Psoas muscle (tissue), 8 donors: ENCODE measurements at places on chromosomes 1 and 21. TPM values are rescaled to one million over a fixed set of nuclear protein-coding genes. Genes with fewer than 3 reads are reported as not detected.

- no peak for DNase-seq
- H3K27me3 ChIP-seq: peaks cover 15% of the 10 kb centered on the region
- H3K36me3 ChIP-seq: peaks cover 8% of the 10 kb centered on the region
- H3K4me1 ChIP-seq: no peaks in the 10 kb centered on the region
These were observed 132.2 kb downstream of the TLR5 start for GRCh38 chr1:223010582-223011504.

DNA sequence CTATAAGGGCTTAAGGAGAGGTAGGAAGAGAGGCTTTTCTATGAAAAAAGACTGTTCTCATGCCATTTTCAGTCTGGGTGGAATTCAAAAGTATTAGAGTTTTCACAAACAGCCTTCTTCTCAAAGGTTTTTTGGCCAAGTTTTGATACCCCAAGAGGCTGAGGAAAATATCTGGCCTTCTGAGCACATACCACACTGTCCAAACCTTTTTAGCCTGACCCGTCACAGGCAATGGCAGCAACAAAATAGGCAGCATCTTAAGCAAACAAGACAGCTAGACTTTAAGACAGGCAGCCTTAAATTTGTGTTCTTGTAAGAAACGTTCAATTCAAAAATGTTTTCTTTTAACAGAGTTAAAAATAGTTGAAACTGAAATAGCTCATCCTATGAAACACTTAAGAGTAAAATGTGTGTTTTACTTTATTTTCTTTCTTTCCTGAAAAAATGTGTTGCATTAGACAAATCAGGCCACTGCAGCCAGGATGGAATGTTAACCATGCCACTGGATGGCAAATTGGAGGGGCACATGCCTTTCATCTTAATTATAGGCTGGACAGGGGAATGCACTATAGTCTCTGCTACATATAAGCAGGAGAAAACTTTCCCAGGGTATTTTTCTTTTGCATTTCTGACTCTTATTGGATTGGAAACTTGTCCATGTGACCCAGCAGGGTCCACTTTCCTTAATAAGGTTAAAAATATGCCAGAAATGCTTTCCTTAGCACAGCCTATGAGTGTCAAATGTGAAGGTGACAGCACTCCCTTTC is 315.0 kb downstream of the TGFB2 start:
- no peaks in the 10 kb centered on the region for H3K27me3 ChIP-seq
- H3K36me3 ChIP-seq: no peaks in the 10 kb centered on the region
- peaks cover 10% of the 10 kb centered on the region for H3K4me1 ChIP-seq
- H3K4me3 ChIP-seq: no peak overlapping the region
- DNase-seq: no peak

GRCh38 chr1:71015745-71016144 is 31.9 kb downstream of the PTGER3 start:
- H3K27me3 ChIP-seq: no peaks in the 10 kb centered on the region
- no peak overlapping the region for H3K27ac ChIP-seq
- no peaks in the 10 kb centered on the region for H3K4me1 ChIP-seq
- no peak overlapping the region for H3K4me3 ChIP-seq
- H3K36me3 ChIP-seq: no peaks in the 10 kb centered on the region

DNA sequence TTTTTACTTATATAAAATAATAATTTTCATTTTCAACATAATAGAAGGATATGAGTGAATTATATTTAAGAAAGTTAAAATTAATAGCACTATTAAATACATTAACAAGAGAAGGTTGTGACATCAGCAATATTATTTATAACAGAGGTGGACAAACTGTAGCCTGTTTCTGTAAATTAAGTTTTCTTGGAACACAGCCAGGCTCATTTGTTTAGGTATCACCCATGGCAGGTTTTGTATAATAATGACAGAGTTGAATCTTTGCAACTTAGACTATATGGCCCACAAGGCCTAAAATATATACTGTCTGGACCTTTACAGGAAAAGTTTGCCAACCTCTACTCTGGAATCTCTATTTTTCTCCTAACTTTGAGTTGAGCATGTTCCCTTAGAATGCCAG is 42.8 kb upstream of the CACYBP start:
- no peaks in the 10 kb centered on the region for H3K27me3 ChIP-seq
- H3K27ac ChIP-seq: no peak overlapping the region
- DNase-seq: no peak
- no peaks in the 10 kb centered on the region for H3K4me1 ChIP-seq
- no peaks in the 10 kb centered on the region for H3K36me3 ChIP-seq

GRCh38 chr1:6912518-6912917 is 127.3 kb downstream of the CAMTA1 start:
- no peak for DNase-seq
- no peaks in the 10 kb centered on the region for H3K36me3 ChIP-seq
- H3K4me3 ChIP-seq: no peak overlapping the region
- no peaks in the 10 kb centered on the region for H3K4me1 ChIP-seq
- no peak overlapping the region for H3K27ac ChIP-seq
- H3K27me3 ChIP-seq: no peaks in the 10 kb centered on the region

- no peaks in the 10 kb centered on the region for H3K36me3 ChIP-seq
- H3K4me3 ChIP-seq: no peak overlapping the region
These were observed 151.7 kb downstream of the ZC3H11B start for GRCh38 chr1:219460896-219461815.

- H3K4me1 ChIP-seq: no peaks in the 10 kb centered on the region
- DNase-seq: no peak
These were observed 38.6 kb downstream of the FMO4 start for GRCh38 chr1:171352554-171352953.

WNT4 gene
- total RNA-seq: 0.27 TPM

DNA sequence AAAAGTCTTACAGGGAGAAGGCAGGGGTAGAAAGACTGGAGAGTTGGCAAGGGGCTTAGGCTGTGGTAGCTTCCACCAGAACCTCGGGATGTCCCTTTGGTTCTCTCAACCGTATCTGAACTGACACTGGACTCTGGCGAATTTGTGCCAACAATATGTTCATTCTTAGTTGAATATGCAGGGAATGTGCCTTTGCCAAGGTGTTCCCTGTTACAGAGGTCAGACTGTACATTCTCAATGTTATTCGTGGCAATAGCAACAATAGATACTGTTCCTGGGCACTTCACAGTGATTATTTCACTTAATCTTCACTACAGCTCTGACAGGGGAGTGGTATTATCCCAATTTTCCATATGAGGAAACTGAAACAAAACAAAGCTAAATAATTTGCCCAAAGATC is 51.5 kb upstream of the RAB3GAP2 start:
- H3K36me3 ChIP-seq: no peaks in the 10 kb centered on the region
- DNase-seq: no peak
- H3K27ac ChIP-seq: no peak overlapping the region
- H3K4me1 ChIP-seq: no peaks in the 10 kb centered on the region
- H3K4me3 ChIP-seq: no peak overlapping the region

CHI3L1 gene
- 3.8 TPM for total RNA-seq

DNA sequence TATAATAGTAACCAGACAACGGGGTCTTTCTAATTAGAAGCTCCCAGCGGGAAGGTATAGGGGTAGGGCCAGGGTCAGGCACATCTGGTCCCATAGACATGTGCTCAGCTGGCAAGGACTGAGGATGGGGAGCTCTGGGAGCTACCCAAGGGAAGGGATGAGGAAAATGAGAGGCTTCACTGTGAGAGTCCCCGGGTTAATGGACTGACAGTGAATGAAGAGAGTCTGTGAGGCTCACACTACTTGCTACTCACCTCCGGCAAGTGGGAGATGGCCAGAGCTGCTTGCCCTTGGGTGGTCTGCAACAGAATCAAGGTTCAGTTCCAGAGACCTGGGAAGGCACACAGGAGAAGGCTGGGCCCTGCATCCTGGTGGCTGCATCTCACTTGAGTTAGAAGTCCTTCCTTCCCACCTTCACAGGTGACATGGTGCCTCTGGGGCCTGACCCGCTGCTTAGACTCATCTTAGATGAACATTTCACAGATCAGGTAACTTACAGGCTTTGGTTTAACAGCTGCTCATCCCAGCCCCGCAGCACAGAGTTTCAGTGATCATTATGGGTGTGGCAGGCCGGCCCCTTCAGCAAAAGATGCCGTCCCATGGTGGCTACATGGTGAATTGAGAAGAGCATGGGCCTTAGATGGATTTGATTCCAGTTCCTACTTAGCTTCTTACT is 31.7 kb downstream of the EIF2D start:
- no peak for DNase-seq
- no peaks in the 10 kb centered on the region for H3K36me3 ChIP-seq
- no peak overlapping the region for H3K4me3 ChIP-seq
- peaks cover 22% of the 10 kb centered on the region for H3K4me1 ChIP-seq

- H3K36me3 ChIP-seq: no peaks in the 10 kb centered on the region
- no peaks in the 10 kb centered on the region for H3K27me3 ChIP-seq
- peaks cover 9% of the 10 kb centered on the region for H3K4me1 ChIP-seq
- no peak overlapping the region for H3K4me3 ChIP-seq
- no peak for DNase-seq
These were observed 3.3 kb downstream of the CCSAP start for GRCh38 chr1:229339520-229339919.

- no peaks in the 10 kb centered on the region for H3K27me3 ChIP-seq
- H3K4me3 ChIP-seq: peak overlapping the region; percentile 42
- H3K36me3 ChIP-seq: no peaks in the 10 kb centered on the region
- no peak for DNase-seq
- peak overlapping the region; percentile 71 for H3K27ac ChIP-seq
These were observed 236.2 kb downstream of the NFIA start for GRCh38 chr1:61318319-61319125.

FAM177B gene
- not detected for total RNA-seq

DNA sequence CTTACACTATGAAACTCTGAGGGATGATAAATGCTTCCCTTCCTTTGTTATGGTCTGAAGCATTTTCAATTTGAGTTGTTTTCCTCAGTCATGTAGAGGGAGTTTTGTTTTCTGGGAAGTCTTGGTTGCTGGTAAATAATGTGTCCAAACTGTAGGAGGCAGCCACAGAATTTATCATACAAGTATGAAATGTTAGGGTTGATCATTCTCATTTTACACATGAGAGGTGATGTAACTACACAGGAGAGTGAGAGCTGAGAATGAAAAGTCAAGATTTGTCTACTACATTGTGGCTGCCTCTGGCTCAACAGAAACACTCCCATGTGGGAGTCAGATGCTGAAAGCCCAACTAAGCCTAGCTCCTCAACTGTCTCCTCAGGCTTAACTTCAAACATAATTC is 182.5 kb upstream of the SGIP1 start:
- peaks cover 4% of the 10 kb centered on the region for H3K36me3 ChIP-seq
- no peaks in the 10 kb centered on the region for H3K27me3 ChIP-seq
- H3K4me1 ChIP-seq: peaks cover 92% of the 10 kb centered on the region
- H3K4me3 ChIP-seq: peak overlapping the region; percentile 31

- DNase-seq: no peak
- no peak overlapping the region for H3K4me3 ChIP-seq
- no peaks in the 10 kb centered on the region for H3K4me1 ChIP-seq
- no peaks in the 10 kb centered on the region for H3K36me3 ChIP-seq
- H3K27me3 ChIP-seq: no peaks in the 10 kb centered on the region
- no peak overlapping the region for H3K27ac ChIP-seq
These were observed 28.3 kb downstream of the TLCD4 start for GRCh38 chr1:95145493-95145892.

DNA sequence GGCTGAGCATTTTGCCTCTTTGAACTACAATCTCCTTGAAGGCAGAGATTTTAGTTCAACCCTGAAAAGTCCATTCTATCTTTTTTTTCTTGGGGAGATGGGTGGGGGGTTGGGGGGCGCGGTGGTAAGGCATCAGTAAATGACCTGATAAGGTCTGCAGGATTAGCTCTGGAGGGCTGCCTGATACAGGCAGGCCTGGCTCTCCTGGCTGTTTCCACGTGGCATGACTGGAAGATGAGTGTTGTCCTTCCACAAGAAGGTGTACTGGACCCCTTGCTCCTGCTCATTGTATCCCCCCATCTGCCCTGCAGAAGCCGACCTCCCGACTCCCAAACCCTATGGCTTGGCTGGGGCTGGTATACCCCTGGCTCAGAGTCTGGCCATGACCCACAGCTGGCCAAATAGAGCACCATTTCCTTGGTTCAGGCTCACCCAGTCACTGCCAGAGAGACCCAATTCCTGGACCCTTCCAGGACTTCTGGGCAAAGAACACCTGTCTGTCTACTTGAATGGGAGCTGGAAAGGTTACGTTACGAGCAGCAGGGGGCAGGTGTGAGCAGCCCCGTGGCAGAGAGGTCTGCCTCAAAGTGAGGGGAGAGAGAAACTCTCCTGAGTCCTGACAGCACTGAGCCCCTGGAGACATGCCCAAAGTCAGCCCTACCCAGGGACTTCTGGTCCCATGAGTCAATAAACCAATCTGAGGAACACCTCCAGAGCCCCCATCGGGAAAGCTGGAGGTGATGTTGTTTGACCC is 17.0 kb downstream of the DHRS3 start:
- DNase-seq: peak; percentile 72
- H3K36me3 ChIP-seq: no peaks in the 10 kb centered on the region
- no peak overlapping the region for H3K4me3 ChIP-seq
- H3K27ac ChIP-seq: peak overlapping the region; percentile 32
- H3K4me1 ChIP-seq: peaks cover 83% of the 10 kb centered on the region

DNA sequence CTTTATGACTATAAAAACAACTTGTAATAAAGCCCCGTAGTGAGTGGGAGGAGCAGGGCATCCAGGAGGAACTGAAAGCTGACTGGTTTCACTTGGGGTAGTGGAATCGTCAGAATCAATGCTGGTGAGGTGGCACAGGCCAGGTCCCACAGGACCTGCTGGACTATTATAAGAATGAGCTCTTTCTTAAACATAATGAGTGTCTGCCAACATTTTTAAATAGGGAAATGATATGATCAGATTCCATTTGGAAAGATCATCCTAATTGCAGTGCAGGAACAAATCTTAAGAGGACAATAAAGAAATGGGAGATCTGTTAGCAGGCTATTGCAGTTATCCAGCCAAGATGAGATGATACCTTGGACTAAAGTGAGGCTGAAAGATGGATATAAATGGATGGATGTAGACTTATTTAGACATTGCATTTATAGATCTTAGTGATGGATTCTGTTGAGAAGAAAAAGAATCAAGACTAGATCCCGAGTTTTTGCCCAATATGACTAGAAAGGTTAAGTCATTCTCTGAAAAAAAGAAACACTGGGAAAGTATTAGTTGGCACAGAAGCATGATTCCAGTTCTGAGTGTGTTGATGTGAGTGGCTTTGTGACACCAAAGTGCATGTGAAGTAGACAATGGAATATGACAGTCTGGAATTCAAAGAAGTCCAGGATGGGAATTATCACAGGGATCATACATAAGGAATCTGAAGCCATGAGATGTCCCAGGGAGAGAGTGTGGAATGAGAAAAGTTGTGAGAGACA is 153.3 kb upstream of the SGIP1 start:
- H3K4me3 ChIP-seq: no peak overlapping the region
- H3K27me3 ChIP-seq: no peaks in the 10 kb centered on the region
- no peaks in the 10 kb centered on the region for H3K36me3 ChIP-seq
- no peak for DNase-seq

RYR2 gene
- total RNA-seq: 0.30 TPM

CRYBG2 gene
- 0.56 TPM for total RNA-seq

DNA sequence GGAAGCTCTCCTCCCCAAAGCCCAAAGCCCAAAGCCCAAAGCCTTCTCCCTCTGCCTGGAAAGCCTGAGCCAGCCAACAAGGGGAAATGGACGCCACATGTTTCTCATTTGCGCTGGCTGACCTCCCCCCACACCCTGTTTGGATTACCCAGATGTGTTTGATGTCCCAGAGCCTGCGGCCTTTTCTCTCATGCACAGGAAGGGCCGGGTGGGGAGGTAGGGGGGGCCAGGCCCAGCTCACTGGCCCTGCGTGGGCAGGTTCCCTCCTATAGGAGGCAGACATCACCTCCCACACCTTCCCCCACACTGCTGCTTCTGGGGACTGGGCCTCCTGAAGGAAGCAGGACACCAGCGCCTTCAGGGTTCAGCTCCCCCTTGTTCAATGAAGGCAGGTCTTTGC is 116.3 kb downstream of the NAV1 start:
- H3K27me3 ChIP-seq: no peaks in the 10 kb centered on the region
- no peaks in the 10 kb centered on the region for H3K36me3 ChIP-seq
- DNase-seq: peak; percentile 48
- peaks cover 5% of the 10 kb centered on the region for H3K4me1 ChIP-seq
- no peak overlapping the region for H3K4me3 ChIP-seq
